ENCODE measurements at places on chromosomes 3 and 15. TPM values are rescaled to one million over a fixed set of nuclear protein-coding genes. Genes with fewer than 3 reads are reported as not detected.

- DNase-seq = no peak
Measured at GRCh38 chr3:127170814-127171213, 22.1 kb upstream of the PRR23E start.

- peak; percentile 29 for DNase-seq
Measured at GRCh38 chr3:170144437-170144843, 37.1 kb downstream of the PHC3 start.

GRCh38 chr3:184564685-184565385 is 3.2 kb downstream of the EPHB3 start:
- DNase-seq = no peak

- no peak for DNase-seq
Measured at GRCh38 chr15:90264671-90265070, 801 bp upstream of the NGRN start.

- DNase-seq = peak; percentile 4
Measured at GRCh38 chr3:41265011-41265545, 65.8 kb downstream of the CTNNB1 start.

- no peak for DNase-seq
Measured at GRCh38 chr3:43081796-43082195, 24.1 kb downstream of the POMGNT2 start.

GRCh38 chr3:38354588-38355330 is 8.2 kb downstream of the XYLB start:
- DNase-seq = no peak

DNA sequence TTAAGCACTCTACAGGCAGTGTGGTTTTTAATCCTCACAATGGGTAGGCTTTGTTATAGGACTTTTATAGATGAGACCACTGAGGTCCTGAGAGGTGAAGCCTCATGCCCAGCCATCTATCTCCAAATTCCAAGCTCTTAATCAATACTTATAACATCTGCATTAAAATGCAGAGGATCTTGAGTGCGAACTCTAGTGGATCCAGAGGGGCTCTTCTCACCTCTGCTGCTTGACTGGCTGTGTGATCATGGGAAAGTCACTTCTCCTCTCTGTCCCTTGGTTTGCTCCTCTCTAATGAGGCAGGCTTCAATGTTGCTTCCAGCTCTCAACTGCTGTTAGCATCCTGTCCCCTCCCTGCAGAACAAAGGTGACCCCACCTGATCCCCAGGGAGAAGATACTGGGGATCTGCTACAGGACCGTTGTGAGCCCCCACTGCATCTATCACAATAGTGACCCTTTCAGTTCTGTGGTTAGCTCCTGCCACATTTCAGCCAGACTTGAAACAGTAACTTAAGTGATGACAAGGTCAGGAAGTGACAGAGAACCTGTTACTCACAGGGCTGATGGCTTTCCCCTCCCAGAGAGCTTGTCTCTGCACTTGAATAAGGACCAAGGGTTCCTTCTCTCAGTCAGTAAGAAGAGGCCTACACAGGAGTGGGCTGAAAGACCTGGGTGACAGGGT is 1.3 kb downstream of the SLC27A2 start:
- no peak for DNase-seq

GRCh38 chr15:91348752-91349500 is 248.9 kb downstream of the SV2B start:
- no peak for DNase-seq

DNA sequence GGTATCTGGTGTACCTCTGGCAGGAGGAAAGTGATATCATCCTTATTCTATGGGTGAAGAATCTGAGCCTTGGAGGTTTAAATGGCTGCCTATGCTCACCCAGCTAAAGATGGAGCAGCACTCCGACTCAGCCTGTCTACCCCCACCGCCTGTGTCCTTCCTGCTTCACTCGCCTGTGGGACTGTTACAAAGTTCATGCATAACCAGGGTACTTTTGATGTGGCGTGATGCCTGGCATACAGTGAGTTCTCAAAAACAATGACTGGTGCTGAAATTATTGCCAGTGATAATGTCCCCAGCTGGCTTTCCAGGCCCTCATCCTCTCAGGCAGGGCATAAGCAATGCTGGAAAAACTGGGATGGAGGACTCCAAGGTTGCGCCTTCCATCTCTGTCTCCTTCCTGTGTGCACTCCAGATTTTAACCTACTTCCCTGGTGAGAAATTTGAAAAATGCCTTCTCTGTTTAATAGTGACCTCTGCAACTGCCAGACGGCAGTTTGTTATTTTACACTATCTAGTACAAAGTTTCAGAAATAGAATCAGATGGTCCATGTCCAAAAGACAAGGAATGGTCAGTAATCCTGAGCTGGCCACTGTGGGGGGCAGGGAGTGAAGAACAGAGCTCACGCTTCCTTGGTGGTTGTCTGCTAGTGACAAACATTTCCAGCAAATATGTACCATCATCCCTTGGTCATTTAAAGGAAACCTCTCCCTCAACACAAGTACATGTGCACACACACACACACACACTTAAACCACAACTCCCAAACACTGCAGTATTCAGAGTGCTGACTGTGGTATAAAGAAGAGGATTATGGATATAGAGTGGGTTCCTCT is 86.5 kb upstream of the NMNAT3 start:
- DNase-seq = no peak

- DNase-seq = no peak
Measured at GRCh38 chr3:33929813-33930212, 131.4 kb downstream of the PDCD6IP start.

DNA sequence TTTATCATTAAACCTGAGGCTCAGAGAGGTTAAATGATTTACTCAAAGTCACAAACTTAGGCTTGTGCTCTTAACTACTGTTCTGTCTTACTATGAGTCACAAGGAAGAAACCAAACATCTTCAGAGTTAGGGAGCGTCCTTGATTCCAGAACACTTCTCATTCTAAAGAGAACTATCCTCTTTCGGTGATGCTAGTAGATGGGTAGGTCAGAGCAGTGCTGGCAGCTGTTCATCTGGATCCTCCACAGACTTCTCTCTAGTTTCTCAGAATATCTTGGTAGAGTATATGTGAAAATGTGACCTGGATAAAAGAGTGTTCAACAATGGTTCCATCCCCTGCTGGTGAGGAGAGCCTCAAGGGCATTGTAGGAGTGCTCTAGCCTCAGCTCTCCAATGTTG is 3.3 kb downstream of the ARL6IP5 start:
- no peak for DNase-seq

The RGMA gene
- total RNA-seq = 0.42 TPM

The BCL6 gene
- 13.7 TPM for total RNA-seq

The IL20RB gene
- total RNA-seq = 8.8 TPM

The ARID3B gene
- total RNA-seq = 2.1 TPM

The SEMA5B gene
- not detected for total RNA-seq

The DLL4 gene
- total RNA-seq = 0.05 TPM

The RYK gene
- total RNA-seq = 50.7 TPM

The MEX3B gene
- 3.6 TPM for total RNA-seq

All from NCI-H460 (cell line).